Chondrocyte (in vitro differentiated cells): ENCODE measurements at places on chromosomes 6 and 20.

DNA sequence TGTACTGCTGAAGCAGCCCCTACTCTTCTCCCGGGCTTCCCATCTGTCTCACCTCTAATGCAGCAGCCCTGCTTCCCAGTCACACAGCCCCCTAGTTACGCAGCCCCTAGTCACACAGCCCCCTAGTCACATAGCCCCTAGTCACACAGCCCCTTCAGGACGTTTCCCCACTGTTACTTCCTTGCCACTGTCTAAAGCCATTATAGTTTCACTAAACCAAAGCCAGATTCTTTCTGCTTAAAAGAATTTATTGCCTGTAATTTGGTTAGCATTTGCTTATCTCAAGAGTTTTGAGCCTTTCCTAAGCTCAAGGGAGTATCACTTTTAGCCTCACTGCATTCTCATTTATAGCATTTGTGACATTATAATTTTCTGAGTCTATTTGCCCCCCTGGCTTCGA is 127.9 kb downstream of the LMBRD1 start:
- H3K4me1 ChIP-seq: peaks cover 13% of the 10 kb centered on the region
- DNase-seq: no peak
- no peak overlapping the region for H3K4me3 ChIP-seq

DNA sequence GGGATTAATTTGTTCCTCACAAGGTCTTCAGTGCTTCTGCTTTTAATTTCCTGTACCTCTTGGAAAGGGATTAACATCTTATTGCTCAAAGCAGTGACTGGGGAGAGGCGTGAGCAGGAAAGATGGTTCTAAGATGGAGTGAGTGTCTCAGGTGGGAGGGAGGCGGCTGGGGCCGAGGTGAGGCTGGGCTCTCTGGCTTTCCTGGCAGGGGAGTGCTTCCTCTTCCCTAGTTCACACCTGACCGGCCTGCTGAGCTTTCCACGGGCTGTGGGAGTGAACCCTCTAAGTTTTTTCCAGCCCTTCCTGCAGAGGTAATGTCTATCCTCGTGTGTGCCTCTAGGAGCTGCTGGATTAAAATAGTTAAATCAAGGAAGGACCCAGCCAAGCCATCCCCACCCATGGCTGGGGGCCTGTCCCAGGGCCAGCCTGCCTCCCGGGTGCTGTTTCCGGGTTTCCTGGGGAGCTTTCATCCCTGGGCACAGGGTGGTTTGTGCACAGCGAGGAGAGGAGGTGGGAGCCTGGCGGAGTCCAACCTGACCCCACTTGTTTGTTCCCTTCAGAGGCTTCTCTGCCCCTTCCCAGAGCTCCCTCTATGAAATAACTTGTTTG is 179.1 kb downstream of the TFAP2C start:
- H3K4me3 ChIP-seq: no peak overlapping the region
- peaks cover 2% of the 10 kb centered on the region for H3K36me3 ChIP-seq
- H3K27ac ChIP-seq: no peak overlapping the region
- no peak for DNase-seq

GRCh38 chr6:45423111-45423823 is 45.5 kb upstream of the SUPT3H start:
- no peaks in the 10 kb centered on the region for H3K36me3 ChIP-seq
- H3K4me3 ChIP-seq: peak overlapping the region; percentile 98
- no peaks in the 10 kb centered on the region for H3K27me3 ChIP-seq
- peaks cover 50% of the 10 kb centered on the region for H3K4me1 ChIP-seq
- peak overlapping the region; percentile 94 for H3K27ac ChIP-seq

GRCh38 chr6:153997221-153997620 is 41.8 kb upstream of the OPRM1 start:
- H3K27ac ChIP-seq: no peak overlapping the region
- no peaks in the 10 kb centered on the region for H3K36me3 ChIP-seq
- peaks cover 10% of the 10 kb centered on the region for H3K27me3 ChIP-seq
- no peak for DNase-seq
- H3K4me1 ChIP-seq: no peaks in the 10 kb centered on the region
- H3K4me3 ChIP-seq: no peak overlapping the region

DNA sequence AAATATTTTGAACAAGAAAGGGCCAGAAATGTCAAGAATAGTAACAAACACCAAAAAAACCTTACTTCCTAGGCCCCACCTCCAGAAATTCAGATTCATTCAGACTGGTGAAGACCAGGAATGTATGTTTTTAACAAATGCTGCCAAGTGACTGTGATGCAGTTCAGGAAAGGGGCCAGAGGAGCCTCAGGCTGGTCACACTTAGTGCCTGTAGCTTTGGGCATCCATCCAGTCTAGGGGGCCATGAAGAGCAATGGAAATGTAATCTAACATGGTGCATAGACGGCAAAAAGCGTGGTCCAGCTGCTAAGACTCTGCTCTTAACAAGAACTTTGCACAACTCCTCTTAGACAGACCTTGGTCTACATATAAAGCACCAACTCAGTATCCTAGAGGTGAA is 7.1 kb downstream of the GJA1 start:
- peaks cover 79% of the 10 kb centered on the region for H3K4me1 ChIP-seq
- peak overlapping the region; percentile 66 for H3K27ac ChIP-seq
- no peaks in the 10 kb centered on the region for H3K27me3 ChIP-seq
- DNase-seq: no peak

DNA sequence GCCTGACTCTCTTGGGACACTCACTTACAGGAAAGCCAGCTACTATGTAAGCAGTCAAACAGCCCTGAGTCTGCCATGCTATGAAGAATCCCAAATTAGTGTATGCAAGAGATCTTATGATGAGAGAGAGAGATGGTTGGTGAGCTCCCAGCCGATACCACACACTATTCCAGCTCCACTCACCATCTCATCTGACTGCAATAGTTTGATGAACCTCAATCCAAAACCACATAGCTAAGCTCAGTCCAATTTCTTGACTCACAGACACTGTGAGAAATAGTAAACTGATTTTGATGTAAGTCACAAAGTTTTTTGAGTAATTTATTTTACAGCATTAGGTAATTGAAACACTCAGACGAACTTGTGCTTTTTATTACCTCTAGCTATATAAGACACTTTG is 441.4 kb downstream of the COL12A1 start:
- no peak overlapping the region for H3K4me3 ChIP-seq
- H3K4me1 ChIP-seq: peaks cover 44% of the 10 kb centered on the region
- H3K36me3 ChIP-seq: no peaks in the 10 kb centered on the region
- DNase-seq: no peak
- H3K27me3 ChIP-seq: no peaks in the 10 kb centered on the region
- H3K27ac ChIP-seq: no peak overlapping the region

- no peak for DNase-seq
- no peaks in the 10 kb centered on the region for H3K27me3 ChIP-seq
- H3K36me3 ChIP-seq: peaks cover 10% of the 10 kb centered on the region
- no peak overlapping the region for H3K27ac ChIP-seq
- no peak overlapping the region for H3K4me3 ChIP-seq
Observed at GRCh38 chr6:149580880-149581279, 14.7 kb downstream of the GINM1 start.

DNA sequence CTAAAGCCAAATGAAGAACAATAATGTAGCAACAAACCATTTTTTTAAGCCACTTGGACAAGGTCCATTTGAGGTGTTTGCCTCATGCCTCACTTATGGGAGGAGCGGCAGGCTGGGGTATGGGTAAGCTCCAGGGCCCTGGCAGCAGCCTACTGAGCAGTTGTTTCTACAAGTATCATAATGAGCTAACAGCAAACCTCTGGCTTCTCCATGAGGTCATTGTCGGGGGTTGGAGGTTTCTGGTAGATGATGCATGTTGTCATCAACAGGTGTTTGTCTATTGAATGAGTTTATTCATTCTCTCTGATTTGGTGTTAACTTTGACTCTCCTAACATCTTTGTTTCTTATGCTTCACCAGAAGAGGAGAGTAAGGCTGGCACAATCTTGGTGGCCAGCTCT is 150.7 kb downstream of the TBC1D7 start:
- no peaks in the 10 kb centered on the region for H3K4me1 ChIP-seq
- no peak overlapping the region for H3K27ac ChIP-seq
- no peak for DNase-seq
- peaks cover 22% of the 10 kb centered on the region for H3K27me3 ChIP-seq
- H3K36me3 ChIP-seq: no peaks in the 10 kb centered on the region

GRCh38 chr6:4180652-4181255 is 45.4 kb upstream of the ECI2 start:
- peaks cover 11% of the 10 kb centered on the region for H3K4me1 ChIP-seq
- DNase-seq: no peak
- no peak overlapping the region for H3K27ac ChIP-seq
- no peak overlapping the region for H3K4me3 ChIP-seq

DNA sequence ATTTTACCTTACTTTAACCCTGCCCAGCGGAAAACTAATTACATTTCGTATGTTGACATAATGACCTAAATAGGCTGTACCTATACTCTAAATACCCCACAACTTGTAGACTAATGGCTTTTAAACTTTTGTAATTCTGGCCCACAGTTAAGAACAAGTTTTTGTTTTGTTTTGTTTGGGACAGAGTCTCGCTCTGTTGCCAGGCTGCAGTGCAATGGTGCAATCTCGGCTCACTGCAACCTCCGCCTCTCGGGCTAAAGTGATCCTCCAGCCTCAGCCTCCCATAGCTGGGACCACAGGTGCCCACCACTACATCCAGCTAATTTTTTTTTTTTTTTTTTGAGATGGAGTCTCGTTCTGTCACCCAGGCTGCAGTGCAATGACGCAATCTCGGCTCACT is 5.7 kb upstream of the SASH1 start:
- H3K4me1 ChIP-seq: peaks cover 17% of the 10 kb centered on the region
- no peaks in the 10 kb centered on the region for H3K36me3 ChIP-seq
- no peak for DNase-seq

- H3K36me3 ChIP-seq: peaks cover 5% of the 10 kb centered on the region
- H3K27me3 ChIP-seq: no peaks in the 10 kb centered on the region
- no peak for DNase-seq
Observed at GRCh38 chr6:1832844-1833787, 223.4 kb downstream of the FOXC1 start.

DNA sequence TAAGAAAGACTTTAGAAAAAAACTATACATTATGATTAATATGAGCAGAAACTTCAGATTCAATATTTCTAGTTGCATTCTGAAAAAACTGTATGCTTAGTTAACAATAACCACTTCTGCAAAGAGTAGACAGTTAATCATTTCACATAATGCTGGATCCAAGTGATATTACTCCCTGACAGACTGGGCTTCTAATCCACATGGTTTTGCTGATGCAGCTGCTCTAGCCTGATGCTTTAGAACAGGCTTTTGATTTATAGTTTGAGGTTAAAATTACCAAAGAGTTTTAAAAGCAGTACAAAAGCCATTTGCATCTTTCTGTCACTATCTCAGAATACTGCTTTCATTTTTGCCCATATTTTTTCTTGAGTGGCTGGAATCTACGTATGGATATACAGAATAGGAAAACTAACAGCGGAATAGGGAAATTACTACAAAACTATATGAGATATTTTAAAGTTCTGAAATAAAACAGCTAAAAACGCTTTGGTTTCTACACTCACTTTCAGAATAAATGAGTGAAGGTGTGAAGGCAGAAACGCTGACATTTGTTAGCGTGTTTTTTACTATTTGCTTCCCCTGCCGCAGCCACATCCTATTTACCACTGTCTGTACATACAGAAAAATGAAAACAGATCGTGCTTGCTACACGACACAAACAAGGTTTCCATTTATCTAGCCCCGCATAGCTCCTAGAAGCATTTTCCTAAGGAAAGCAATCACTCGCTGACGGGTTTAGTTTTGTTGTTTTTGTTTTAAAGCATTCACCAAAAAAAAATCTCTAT is 61.7 kb downstream of the METTL24 start:
- no peaks in the 10 kb centered on the region for H3K36me3 ChIP-seq
- H3K27ac ChIP-seq: no peak overlapping the region
- DNase-seq: no peak
- H3K27me3 ChIP-seq: peaks cover 44% of the 10 kb centered on the region
- no peak overlapping the region for H3K4me3 ChIP-seq
- H3K4me1 ChIP-seq: no peaks in the 10 kb centered on the region

DNA sequence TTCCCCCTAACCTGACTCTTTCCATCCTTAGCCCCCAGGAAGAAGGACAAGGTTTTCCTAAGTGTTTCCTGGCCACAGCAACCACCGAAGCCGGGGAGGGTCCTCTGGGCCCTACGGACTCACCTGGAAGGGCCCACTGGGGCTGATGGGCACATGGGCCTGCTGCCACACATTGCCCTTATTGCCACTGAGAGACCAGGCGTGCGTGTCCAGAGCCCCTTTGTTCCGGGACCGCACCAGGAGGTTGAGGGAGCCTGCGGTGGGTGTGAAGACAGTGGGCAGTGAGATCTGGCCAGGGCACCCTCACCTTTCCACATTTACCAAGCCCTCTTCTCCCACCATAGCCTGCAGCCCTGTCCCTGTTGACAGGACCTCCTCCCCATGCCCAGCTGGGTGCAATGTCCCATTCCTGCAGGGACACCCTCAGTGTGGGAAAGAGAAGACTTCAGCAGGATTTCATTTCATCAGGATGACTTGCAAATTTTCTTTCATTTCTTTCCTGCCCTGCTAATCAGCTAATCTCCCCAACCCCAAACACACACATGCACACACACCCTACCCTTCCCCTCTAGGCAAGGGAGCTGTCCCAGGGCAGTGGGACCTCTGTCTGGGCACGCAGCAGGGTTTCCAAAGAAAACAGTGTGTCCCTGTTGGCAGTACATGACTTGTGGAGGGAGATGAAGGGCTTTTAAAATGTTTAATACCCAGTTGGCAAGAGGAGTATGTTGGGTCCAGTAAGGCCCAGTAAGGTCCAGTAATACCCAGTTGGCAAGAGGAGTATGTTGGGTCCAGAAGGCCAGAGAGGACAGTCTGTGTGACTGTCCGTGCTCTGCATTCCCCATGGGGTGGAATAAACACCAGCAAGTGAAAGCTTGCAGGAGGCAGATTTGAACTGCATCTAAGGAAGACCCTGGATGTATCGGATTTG is 59.0 kb downstream of the MDGA1 start:
- H3K27ac ChIP-seq: no peak overlapping the region
- H3K4me1 ChIP-seq: peaks cover 5% of the 10 kb centered on the region
- H3K27me3 ChIP-seq: no peaks in the 10 kb centered on the region
- no peak overlapping the region for H3K4me3 ChIP-seq

DNA sequence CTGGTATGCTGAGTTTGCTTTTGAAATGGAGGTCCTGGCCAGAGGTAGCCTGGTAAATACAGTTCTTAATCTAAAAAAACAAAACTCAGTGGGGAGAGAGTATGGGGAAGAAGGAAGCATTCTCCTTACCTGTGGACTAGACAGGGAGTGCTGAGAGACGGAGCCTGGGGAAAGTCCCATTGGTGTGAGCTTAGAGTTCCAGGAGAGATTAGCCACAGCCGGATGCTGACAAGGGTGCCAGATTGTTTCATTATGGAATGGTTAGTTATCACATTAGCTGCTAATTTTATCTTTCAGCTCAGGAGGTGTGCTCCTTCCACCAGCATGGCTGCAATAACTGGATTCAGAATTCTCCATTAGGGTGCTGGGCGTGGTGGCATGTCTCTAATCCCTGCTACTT is 75.9 kb downstream of the RREB1 start:
- no peak overlapping the region for H3K4me3 ChIP-seq
- no peaks in the 10 kb centered on the region for H3K4me1 ChIP-seq
- H3K27me3 ChIP-seq: no peaks in the 10 kb centered on the region
- H3K27ac ChIP-seq: no peak overlapping the region
- DNase-seq: no peak
- H3K36me3 ChIP-seq: peaks cover 39% of the 10 kb centered on the region

- no peak overlapping the region for H3K4me3 ChIP-seq
- no peak overlapping the region for H3K27ac ChIP-seq
- DNase-seq: no peak
- H3K36me3 ChIP-seq: peaks cover 8% of the 10 kb centered on the region
- peaks cover 74% of the 10 kb centered on the region for H3K4me1 ChIP-seq
Observed at GRCh38 chr6:125797120-125797885, 6.5 kb downstream of the NCOA7 start.

GRCh38 chr6:134746140-134746539 is 203.8 kb downstream of the ALDH8A1 start:
- no peak for DNase-seq
- no peaks in the 10 kb centered on the region for H3K36me3 ChIP-seq
- H3K27ac ChIP-seq: no peak overlapping the region
- H3K4me1 ChIP-seq: peaks cover 27% of the 10 kb centered on the region
- H3K27me3 ChIP-seq: no peaks in the 10 kb centered on the region
- no peak overlapping the region for H3K4me3 ChIP-seq
